ENCODE measurements at places on chromosomes 12 and 14.

DNA sequence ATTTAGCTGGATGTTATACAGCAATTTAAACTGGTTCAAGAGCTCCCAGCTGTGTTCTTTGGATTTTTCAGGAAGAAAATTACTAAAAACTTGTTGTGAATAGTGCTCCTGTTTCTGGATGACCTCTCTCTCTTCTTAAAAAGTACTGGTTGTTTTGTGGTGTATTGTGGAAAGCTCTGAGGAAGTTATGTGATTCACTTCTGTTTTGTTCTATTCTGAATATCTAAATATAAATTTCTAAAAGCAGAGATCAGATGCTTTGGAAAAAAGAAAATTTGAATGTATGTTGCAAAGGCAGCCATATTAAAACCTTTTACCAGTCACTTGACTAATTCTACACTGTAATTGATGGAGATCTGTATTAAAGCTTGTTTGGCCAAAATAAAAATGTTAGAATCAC lies 3.4 kb upstream of the C3AR1 start:
- no peak for DNase-seq

DNA sequence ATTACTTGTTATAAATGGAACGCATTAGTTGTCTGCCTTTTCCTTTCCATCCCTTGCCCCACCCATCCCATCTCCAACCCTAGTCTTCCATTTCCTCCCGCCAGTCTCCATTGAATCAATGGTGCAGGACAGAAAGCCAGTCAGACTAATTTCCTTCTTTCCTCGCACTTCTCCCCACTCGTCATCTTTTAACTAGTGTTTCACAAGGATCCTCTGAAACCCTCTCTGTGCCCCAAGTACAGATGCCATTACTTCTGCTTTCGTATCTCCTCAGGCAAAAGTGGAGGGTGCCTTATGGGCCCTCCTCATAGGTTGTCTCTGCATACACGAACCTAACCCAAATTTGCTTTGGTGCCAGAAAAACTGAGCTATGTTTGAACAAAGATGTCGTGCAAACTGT lies 4.2 kb downstream of the DAZAP2 start:
- no peak for DNase-seq

- DNase-seq = no peak
Measured at GRCh38 chr12:1978078-1978862, 26.0 kb downstream of the DCP1B start.

- DNase-seq = peak; percentile 41
Measured at GRCh38 chr14:68814539-68815297, 21.9 kb upstream of the ZFP36L1 start.
